Stimulated activated naive CD4-positive, alpha-beta T cell treated with Interleukin-2 at 50 U/mL for 16 hours (primary cell): ENCODE measurements at places on chromosomes 12 and 14.

DNA sequence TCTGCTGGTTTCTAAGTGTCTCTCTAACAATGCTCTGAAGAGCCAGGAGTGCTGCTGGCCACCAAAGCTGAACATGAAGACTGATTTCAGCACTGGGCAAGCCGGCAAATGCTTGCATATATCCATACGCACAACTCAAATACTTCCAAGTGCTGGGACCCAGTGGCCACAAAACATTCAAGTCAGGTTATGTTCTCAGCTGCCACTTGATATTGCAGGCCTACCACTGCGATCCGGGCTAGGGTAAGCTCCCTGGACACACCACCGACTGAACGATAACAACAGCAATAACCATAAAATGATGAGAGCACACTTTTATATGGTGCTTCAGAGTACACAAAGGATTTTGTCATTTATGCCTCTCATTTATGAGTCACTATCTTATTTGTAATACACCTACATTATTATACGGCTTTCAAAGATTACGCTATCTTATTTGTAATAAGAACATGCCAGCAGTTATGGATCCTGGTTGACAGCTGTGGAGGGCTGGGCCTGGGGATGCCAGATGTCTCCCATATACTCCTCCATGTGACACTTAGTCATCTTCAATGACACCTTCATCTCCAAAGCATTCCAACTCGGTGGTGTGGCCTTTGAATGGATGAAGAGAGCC is 35.5 kb downstream of the CRACR2A start:
- DNase-seq, result no peak

- DNase-seq, result no peak
Observed at GRCh38 chr14:69879175-69880043, at the start of gene SMOC1. SMOC1 (plus strand) TSS chr14:69879416; CDS start chr14:69879679, 263 bp downstream.

GRCh38 chr12:56162468-56163290 is 4.5 kb downstream of the MYL6 start:
- DNase-seq, result no peak

DNA sequence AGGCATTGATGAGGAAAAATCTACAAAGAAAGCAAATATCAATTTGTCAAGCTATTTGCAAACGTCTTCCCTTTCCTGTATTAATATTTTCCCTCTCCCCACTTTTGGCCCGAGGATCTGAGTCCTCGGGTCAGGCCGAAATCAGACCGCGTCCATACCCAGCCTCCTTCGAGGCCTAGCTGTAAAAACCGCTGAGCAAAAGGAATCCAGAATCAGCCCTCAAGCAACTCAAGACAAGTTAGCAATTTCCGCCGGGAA is 353 bp upstream of the MAPK1IP1L start:
- no peak for DNase-seq

- no peak for DNase-seq
Observed at GRCh38 chr14:104895786-104896661, 28.7 kb upstream of the PLD4 start.

- no peak for DNase-seq
Observed at GRCh38 chr12:125861299-125862281, 796.4 kb downstream of the AACS start.

GRCh38 chr14:69696204-69696527 is 70.8 kb upstream of the SRSF5 start:
- no peak for DNase-seq

GRCh38 chr14:76812422-76813383 is at the start of gene ANGEL1:
ANGEL1 (minus strand) TSS chr14:76812882; CDS start chr14:76812827, 55 bp downstream.
- DNase-seq, result peak; percentile 95

DNA sequence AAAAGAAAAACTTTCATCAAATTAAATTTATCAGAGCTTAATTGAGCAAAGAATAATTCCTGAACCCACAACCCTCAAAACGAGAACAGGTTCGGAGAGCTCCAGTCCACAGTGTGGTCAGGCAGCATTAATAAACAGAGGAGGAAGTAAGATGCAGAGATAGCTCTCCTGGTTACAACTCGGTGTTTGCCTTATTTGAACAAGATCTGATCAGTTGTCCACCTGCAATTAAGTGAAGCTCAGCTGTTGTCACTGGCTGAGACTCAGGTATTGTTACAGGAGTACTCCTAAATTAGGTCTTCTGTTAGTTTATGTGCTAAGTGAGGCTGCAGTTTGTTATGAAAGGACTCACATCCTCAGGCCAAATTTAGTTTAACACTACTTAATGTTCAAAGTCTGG is 451.4 kb upstream of the PDE3A start:
- no peak for DNase-seq

DNA sequence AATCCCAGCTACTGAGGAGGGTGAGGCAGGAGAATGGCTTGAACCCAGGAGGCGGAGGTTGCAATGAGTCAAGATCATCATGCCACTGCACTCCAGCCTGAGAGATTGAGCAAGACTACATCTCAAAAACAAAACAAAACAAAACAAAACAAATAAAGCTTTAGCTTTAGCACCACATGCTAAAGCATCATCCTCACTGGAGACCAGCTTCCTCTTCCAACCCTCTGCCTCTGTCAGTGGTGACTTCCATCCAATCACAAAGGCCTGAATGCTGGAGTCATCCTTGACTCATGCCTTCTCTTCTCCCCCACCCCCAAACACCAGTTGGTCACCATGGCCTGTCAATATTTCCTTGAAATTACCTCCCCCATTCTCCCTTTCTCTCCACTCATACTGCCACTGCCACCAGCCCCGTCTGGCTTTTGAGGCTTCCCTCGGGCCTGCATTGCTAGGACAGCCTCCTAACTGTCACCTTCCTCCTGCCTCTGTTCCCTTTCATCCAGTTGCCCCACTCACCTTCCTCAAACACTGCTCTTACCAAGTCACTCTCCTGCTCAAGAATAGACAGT is 1.4 kb downstream of the ZNF385A start:
- DNase-seq, result no peak

DNA sequence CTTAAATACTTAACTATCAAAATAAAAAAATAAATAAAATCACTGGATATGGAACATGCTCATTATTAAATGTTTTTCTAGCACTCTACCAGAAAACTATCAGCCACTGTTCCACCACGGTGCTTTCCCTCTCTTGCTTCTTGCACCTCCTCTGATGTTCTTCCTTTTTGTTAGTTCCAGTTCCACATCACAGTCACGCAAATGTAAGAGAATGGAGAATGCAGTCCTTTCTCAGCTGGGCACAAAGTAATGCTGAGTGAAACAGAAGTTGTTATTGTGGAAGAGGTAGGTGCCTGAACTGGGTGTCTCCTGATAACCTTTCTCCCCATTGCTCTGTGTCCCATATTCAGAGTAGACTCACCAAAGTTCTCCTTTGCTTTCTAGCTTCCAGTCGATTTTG is 1116.9 kb upstream of the TMEM132C start:
- no peak for DNase-seq

DNA sequence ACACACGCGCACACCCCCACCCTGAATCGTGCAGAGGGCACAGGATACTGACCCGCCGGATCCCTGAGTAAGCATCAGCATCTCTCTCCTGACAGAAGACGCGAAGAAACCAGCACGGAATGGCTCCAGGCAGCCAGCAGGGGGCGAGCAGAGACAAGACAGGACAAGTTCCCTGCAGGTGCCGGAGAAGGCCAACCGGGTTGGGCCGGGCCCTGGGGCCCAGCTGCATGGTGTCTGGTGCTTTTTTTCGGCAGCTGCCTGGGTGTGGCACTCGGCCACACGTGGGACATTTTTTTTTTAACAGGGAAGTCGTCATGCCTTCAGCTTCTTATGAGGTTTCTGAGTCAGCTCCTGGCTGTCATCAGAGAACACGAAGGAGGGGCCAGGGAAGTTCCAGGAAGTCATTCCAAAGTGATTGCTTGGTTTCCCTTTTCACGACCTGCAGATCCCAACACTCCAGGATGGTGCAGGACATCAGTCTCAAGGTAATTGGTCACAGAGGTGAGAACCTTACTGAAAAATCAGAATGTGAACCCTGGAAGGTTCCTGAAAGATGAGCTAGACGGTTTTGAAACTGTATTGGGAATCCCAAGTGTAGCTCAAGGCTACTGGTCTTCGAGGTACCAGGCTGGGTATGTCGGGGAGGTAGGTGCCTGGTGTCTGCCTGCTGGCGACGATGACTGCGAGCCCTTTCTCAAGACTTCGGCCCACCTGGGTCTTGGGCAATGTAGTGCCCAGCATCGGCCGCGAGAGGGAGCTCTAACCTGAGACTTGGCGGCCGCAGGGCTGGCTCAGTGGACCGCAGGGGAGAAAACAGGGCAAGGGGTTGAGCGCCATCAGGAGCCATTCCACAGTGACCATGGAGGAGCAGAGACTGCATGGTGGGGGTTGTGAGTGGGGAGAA is 190.8 kb upstream of the PRMT8 start:
- DNase-seq, result peak; percentile 71

- no peak for DNase-seq
Observed at GRCh38 chr14:100867631-100868315, 35.7 kb downstream of the RTL1 start.
